HuH-7.5 (cell line): ENCODE measurements at places on chromosomes 7 and 10.
A peak's percentile ranks its signal among the peaks of the same experiment; 100 is the strongest.

DNA sequence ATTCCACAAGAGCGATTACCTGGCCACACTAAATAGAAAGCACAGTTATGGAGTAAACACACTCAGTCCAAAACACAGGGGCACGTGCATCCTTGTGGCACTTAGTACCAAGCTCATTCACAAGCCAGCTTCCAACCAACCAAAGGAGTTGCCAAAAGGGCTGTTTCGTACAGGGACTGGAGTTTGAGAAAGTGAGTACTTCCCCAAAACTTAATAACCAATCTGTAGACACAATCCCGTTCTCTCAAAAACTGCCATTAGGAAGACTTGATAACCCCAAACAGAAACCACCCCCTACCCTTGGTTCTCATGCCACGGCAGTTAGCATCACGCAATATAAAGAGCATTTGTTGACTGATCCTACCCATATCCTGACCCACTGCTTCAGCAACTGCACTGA, 166.2 kb upstream of the ASAH2 start:
- no peak for DNase-seq

DNA sequence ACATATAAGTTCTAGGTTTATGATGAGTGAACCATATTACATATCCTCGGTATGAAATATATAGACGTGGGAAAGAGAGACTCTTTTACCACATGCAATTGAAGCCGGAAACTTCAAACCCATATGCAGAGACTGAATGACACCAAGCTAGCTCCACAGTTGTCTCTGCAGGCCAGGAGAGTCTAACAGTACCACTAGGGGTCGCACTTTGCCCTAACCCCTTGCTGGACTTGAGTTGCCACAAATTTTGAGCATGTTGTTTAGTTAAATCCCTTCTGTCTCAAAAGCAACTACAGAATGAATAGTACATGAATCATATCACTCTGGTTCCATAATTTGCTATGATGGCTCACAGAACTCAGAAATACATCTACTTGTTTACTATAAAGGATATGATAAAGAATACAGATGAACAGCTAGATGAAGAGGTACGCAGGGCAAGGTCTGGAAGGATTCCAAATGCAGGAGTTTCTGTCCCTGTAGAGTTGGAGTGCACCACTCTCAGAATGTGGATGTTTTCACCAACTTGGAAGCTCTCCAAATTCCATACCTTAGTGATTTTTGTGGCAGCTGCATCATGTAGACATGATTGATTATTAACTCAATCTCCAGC, 112.4 kb upstream of the YAE1 start:
- peak; percentile 27 for DNase-seq

DNA sequence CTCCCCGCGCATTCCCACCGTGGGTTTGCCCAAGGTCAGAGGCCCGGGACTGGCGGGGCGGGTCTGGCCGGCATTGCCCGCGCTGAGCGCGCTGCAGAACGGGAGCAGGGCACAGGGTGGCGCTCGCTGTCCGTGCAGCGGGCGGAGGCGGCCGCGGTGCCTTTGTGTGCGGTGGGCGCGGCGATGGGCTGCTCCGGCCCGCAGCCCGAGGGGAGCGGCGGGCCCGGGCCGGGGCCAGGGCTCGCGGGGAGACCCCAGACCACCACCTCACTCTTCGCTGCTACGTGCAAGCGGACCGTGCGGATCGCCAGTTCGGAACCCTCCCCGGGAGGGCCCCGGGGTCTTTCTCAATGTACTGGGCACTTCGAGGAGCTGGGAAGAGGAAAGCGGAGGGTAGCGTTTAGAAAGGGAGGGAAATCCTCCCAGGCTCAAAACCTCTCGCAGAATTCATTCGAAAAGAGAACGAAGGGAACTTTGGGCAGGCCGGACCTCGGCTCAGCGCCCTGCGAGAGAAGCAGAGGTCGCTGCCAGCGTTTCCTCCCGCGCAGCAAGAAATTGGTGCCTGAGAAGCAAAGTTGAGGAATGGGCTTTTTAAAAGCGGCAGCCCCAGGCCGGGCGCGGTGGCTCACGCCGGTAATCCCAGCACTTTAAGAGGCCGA, 8.5 kb downstream of the SP8 start:
- DNase-seq: peak; percentile 52

GRCh38 chr7:112286250-112287086, 80.0 kb downstream of the ZNF277 start:
- no peak for DNase-seq

DNA sequence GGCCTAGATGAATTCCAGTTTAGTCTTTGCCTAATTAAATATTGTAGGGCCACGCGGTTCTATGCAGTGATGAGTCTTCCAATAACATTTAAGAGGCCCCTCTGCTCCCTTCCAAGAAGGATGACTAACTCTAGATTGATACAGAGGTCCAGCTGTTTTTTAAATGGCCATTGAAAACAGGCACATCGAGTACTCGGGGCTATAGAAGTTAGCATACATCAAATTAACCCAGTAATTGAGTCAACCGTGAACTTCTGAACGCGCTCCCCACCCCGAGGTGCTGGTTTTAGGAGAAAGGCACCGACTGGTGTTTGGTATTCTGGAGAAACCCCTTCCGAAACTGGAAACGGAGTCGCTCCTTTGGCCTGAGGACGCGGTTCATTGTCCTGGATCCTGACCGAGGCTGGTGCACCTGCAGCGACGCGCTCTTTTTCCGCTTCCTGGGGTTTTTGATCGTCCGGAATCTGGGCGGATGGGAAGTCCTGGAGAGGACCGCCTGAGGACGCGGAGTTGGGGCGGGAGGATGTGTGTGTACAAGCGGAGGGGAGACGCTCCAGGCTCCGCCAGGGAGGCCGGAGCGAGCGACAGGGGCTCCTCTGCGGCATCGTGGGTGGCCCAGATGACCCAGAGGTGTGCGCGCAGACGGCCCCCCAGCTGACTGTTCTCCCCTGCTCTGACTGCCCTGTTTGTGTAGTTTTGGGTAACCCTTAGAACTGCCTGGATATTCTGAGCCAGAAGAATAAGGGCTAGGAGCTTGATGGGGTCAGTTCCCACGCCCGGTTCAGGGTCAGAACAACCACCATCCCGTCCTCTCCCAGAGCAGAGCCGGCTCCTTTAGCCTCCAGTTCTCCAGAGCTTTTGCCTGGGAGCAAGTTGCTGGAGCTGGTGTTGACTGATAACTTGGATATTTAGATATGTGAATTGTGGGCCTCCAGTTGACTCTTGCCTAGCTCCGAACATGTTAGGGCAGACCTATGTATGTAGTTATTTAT, 711 bp downstream of the FAM221A start:
- DNase-seq: peak; percentile 12
